ENCODE measurements at places on chromosomes 11 and 22. TPM values are rescaled to one million over a fixed set of nuclear protein-coding genes. Genes with fewer than 3 reads are reported as not detected.

DNA sequence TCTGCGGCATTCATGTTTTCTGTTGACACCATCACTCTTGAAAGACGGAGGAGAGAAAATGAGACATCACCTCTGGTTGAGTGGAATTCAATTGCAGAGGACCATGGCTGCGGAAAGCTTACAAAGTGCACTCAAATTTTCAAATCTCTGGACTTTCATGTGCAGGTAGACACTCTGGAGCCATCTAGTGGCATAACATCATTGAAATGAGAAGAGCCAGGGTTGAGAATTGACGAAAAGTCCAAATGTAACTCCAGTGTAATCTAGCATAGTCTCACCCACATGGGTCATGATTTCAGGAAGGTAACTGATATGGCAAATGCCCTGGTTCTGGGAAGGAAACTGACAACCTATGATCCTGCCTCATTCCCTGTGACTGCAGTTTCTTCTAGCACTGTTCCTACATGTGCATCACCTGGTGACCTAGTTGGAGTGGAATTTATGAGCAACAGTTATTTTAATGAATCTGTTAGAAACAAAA, 687.8 kb downstream of the KCNA4 start:
- peaks cover 8% of the 10 kb centered on the region for H3K36me3 ChIP-seq
- peak overlapping the region; percentile 74 for H3K27ac ChIP-seq
- peak; percentile 66 for DNase-seq
- peaks cover 91% of the 10 kb centered on the region for H3K4me1 ChIP-seq

DNA sequence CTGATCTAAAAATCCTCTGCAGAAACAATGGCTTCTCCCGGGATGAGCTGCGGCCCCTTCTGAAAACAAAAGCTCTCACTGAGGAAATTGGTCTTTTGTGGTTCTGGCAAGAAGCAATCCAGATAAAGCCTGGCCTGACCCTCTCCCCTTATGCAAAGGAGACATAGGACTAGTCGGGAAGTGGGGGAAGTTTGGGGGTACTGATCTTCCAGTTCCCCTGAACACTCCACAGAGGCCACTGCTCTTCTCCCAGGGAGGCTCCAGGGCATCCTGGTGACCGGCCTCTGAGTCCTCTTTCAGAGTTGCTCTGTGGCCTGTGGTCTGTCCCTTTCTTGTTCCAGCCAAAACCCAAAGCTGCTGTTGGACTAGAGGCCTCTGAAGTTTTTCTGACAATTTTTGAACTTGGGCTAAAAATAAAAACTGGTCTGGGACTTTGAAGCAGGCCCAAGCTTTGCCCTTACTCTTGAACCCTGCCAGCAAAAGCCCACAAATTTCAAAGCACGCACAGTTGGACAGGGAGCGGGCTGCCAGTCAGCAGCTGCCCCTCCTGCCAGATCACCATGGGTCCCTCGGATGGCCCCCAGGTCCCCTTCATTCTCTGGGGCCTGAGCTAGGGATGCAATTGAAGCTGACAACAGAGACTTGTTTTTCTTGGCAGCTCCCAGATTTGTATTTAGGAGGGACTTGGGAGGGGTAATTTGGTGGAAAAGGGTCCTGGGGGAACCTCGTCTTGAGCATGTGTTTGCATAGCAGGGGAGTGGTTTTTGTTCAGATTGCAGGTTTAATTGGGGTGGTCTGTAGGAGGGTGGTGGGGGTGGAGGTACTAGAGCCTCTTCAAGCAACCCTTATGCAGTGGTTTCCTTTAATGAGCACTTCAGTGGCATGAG, 381.6 kb upstream of the CADM1 start:
- no peaks in the 10 kb centered on the region for H3K27me3 ChIP-seq
- H3K4me3 ChIP-seq, result no peak overlapping the region
- DNase-seq, result no peak
- H3K27ac ChIP-seq, result no peak overlapping the region
- H3K36me3 ChIP-seq, result 0 out of 2 replicates have a peak, but pooled peaks cover 10% of the 10 kb centered on the region

DNA sequence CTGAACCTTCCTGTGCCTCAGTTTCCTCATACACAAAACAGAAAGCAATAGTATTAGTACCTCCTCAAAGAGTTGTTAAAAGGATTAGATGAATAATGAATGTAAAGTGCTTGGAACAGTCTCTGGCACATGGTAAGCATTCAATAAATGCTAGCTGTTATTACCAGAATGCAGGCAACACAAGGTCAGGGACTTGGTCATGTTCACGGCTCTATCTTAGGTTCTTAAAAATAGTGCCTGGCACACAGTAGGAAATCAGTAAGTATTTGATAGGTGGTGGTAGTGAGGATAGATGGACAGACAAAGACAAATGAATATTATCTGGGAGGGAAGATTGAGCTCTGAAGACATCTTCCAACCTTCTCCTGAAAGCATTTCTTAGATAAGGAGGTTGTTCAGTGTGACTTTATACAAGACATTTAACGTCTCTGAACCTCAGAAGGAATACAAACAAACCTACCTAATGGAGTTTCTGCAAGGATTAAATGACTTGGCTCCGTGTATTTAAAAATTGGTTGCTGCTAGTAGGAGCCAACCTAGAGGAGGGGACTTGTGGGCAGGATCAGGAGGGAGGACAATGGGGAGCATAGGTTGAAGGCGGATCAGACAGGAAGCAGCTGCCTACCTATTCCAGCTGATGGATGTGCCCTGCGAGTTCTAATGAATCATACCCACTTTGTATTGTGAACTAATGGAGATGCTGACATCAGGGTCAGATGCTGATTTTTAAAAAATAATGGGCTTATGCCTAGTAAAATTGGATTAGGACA, 94.1 kb downstream of the DBX1 start:
- peaks cover 34% of the 10 kb centered on the region for H3K36me3 ChIP-seq
- H3K4me3 ChIP-seq, result no peak overlapping the region
- H3K4me1 ChIP-seq, result no peaks in the 10 kb centered on the region
- no peak for DNase-seq
- H3K27me3 ChIP-seq, result peaks cover 4% of the 10 kb centered on the region

GRCh38 chr11:61626580-61627380, 45.9 kb upstream of the SYT7 start:
- H3K36me3 ChIP-seq, result no peaks in the 10 kb centered on the region
- no peak for DNase-seq
- H3K27me3 ChIP-seq, result peaks cover 36% of the 10 kb centered on the region
- no peak overlapping the region for H3K4me3 ChIP-seq

DNA sequence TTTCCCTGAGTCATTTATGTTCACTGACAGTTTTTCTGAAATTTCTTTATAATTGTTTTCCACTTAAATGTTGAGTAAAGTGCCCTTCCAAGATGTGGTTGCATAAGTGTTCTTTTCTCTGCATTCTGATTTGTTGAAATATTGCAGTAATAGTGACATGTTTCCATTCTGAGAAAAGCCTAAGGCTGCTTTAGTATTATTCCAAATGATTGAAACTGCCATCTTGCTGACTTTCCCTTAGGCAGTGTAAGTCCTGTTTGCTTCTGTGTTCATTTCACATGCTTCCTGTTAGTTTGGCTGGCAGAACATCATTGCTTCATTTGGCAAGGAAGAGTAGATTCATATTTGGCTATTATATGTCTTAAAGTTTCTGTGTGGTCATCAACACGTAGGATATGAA, 146.5 kb downstream of the ELP4 start:
- peaks cover 26% of the 10 kb centered on the region for H3K4me1 ChIP-seq
- peak overlapping the region; percentile 78 for H3K27ac ChIP-seq
- no peaks in the 10 kb centered on the region for H3K36me3 ChIP-seq
- no peaks in the 10 kb centered on the region for H3K27me3 ChIP-seq
- DNase-seq, result peak; percentile 18

DNA sequence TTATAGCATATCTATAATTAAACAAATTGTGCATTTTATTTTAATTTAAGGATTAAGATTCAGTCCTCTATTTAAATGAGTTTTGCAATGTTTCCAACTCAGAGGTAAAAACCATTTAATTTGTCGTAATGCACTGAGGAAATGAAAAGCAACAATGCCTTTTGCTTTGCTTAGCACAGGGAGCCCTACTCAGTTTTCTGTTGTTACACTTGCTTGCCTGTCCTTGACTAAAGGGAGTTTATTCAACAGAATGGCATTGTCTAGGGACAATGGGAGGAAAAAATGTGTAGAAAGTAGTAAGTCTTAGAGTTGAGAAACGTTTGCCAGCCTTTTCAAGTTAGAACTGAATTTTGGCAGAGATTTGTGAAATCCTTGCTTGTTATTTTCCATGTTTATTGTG, 734.2 kb upstream of the ANO3 start:
- H3K27me3 ChIP-seq, result no peaks in the 10 kb centered on the region
- H3K4me3 ChIP-seq, result no peak overlapping the region
- H3K36me3 ChIP-seq, result no peaks in the 10 kb centered on the region
- no peaks in the 10 kb centered on the region for H3K4me1 ChIP-seq

- H3K27me3 ChIP-seq, result no peaks in the 10 kb centered on the region
- DNase-seq, result no peak
- H3K36me3 ChIP-seq, result no peaks in the 10 kb centered on the region
- H3K4me1 ChIP-seq, result no peaks in the 10 kb centered on the region
Observed at GRCh38 chr11:91086028-91086427, 863.2 kb upstream of the CHORDC1 start.

- no peak overlapping the region for H3K27ac ChIP-seq
- H3K4me3 ChIP-seq, result no peak overlapping the region
- H3K4me1 ChIP-seq, result no peaks in the 10 kb centered on the region
- no peak for DNase-seq
- H3K36me3 ChIP-seq, result no peaks in the 10 kb centered on the region
Observed at GRCh38 chr11:93870616-93871015, 20.2 kb upstream of the VSTM5 start.

DNA sequence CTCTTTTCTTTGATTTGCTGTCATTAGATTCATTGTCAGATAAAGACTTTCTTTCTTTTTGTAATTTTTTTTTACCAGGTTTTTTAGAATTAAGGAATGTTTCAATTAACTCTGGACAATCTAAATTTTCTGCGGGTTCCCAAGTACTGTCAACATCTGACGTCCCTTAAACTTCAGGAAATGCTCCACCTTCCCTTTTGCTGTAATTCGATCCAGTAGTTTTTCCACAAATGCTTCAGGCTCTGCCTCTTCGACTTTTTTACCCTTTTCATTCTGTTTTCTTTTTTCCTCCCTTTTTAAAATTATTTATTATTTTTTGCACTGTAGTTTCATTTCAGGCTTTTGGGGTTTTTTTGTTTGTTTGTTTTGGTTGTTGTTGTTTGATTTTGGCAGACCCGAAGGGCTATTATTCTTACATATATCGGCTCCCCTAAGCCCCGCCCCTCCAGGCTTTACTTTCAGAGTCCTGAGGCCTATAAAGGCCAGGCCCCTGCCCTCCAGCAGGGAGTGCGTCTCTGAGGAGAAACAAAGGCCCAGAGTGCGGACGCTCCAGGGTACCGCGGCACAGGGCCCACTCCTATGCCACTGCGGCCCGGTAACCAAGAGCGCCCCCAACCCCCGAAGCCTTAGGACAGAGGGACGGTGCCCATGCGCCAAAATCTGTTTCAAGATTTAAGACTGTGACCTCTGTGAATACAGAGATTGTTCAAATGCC, 116.4 kb downstream of the TYR start:
- H3K36me3 ChIP-seq, result no peaks in the 10 kb centered on the region
- H3K4me1 ChIP-seq, result peaks cover 10% of the 10 kb centered on the region
- H3K27ac ChIP-seq, result no peak overlapping the region
- peak overlapping the region; percentile 82 for H3K4me3 ChIP-seq

GRCh38 chr11:9459667-9460321, 1.0 kb upstream of the ZNF143 start:
- DNase-seq, result peak; percentile 2
- peaks cover 30% of the 10 kb centered on the region for H3K4me1 ChIP-seq
- H3K27me3 ChIP-seq, result peaks cover 5% of the 10 kb centered on the region
- peak overlapping the region; percentile 91 for H3K4me3 ChIP-seq
- H3K27ac ChIP-seq, result peak overlapping the region; percentile 99

DNA sequence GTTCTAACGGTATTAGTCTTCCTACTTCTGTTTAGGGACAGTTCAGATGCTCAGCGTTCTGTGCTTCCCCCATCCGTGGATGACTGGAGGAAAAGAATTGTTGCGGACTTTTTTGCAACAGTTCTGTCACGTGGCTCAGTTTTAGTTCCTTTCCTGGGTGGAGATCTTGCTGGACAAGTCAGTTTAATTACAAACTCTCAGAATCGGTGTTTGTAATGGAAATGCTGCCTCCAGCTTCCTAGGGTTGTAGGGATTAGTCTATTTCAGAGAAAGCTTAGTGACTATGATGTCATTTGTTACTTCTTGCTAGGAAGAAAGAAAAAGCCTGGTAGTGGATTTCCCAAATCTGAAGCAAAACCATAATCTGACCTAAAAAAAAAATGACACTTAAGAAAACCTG, 320.4 kb downstream of the CADM1 start:
- H3K27ac ChIP-seq, result no peak overlapping the region
- no peaks in the 10 kb centered on the region for H3K36me3 ChIP-seq
- H3K4me3 ChIP-seq, result no peak overlapping the region
- no peaks in the 10 kb centered on the region for H3K4me1 ChIP-seq
- DNase-seq, result no peak

DNA sequence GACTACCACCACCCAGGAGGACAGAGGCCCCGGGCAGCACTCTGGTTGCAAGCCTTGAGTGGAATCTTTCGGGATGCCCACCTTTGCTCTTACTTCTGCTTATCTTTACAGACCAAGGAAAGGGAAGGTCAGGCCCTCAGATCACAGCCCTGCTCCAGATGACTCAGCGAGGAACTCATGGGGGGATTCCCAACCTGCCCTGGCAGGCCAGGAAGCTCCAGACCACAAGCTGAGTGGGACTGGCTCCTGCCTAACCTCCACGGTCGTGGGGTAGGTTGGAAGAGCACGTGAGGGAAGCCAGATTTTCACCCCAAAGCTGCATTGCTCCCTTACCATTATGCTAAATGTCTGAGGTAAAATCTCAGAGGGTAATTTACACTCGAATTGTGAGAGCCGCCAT, 11.8 kb downstream of the TBC1D10A start:
- H3K27ac ChIP-seq, result no peak overlapping the region
- no peak for DNase-seq
- H3K36me3 ChIP-seq, result peaks cover 19% of the 10 kb centered on the region
- H3K27me3 ChIP-seq, result peaks cover 3% of the 10 kb centered on the region
- peaks cover 77% of the 10 kb centered on the region for H3K4me1 ChIP-seq

DNA sequence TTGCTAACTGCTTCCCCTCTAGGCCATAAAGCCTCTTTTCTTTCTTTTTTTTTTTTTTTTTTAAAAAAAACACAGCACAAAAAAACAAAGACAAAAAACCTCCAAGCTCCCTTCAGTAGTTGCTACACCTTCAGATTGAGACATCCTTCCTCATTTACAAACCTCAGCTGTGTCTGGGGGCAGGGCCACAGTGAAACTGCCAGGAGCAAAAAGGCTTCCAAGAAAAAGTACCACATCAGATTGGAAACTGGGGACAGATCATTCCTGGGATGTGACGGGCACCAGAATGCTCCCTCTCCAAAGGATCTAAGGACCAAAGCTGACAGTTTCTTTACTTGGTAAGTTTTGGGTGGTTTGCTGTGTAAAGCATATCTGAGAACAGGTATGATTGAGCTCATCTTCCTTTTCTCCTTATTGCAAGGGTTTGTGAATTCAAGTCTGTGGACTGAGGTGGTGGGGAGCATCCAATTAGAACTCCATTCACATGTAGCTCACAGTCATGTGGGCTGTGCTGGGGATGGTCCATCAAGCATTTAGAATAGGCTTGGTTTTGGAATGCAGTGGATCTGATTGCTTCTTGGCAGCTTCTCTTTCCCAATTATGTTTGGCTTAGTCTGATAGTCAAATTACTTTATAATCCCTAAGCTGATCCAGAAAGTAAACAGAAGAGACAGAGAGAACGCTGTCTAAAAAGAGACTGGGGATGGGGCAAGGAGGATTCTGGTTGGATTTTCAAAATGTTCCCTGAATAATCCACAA, 705 bp downstream of the BBOX1 start:
- peaks cover 7% of the 10 kb centered on the region for H3K27me3 ChIP-seq
- no peak overlapping the region for H3K27ac ChIP-seq
- no peak for DNase-seq

LRRC74B gene
- total RNA-seq, result not detected

POLDIP3 gene
- total RNA-seq, result 56.1 TPM

FGF3 gene
- not detected for total RNA-seq

BTG4 gene
- not detected for total RNA-seq

DGKZ gene
- 37.4 TPM for total RNA-seq

KIF18A gene
- total RNA-seq, result 18.2 TPM

GLYAT gene
- total RNA-seq, result not detected

OR51I2 gene
- not detected for total RNA-seq

CCDC73 gene
- not detected for total RNA-seq

EPS8L2 gene
- total RNA-seq, result 78.1 TPM

All from HFFc6 (cell line).